ENCODE measurements at places on chromosomes 2 and 18. TPM values are rescaled to one million over a fixed set of nuclear protein-coding genes. Genes with fewer than 3 reads are reported as not detected.

DNA sequence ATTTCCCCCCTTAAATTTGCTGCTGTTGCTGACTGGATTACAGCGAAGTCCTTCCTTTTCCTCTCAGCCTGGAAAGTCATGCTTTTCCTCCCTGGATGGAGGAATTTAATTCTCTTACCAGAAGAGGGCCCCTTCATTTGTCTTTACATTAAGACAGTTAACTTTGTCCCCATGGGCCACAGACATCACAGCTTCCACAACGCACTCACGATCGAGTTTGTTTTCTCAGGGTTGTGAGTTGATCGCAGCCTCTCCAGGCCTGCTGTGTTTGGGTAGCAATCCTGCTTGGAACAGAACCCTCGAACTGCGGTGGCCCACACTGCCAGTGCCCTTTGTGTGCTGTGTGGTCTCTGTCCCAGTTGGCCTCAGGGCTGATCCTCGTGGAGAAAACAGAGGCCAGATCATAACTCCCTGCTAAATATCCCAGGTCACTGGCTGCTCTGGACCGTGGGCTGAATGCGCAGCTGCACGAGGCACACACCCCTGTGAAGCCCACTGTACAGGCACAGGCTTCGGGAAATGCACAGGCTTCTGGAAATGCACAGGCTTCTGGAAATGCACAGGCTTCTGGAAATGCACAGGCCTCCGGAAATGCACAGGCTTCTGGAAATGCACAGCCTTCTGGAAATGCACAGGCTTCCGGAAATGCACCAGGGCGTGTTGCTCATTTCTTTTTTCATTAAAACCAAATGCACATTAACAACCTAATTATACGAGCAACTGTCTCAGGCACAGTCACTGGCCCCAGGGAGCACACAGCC, 2.2 kb upstream of the PDIA6 start:
- no peak for DNase-seq

DNA sequence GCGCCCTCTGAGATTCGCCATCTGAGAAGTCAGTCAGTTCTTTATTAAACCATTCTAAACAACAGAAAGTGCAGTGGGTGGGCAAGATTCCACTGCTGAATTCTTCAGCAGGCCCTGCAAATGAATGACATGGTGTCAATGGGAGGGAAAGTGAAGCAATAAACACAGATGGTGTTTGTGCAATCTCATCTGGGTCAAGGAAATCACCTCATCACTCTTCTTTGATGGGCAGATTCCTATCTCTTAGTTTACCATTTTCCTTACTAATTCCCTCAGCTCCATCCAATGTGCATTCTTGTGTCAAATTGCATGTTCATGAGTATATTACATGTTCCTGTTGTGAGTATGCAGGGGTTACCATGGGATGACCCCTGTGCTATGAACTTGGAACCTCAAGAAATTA, 100.7 kb upstream of the CYP1B1 start:
- no peak for DNase-seq

GRCh38 chr18:58315041-58315440, 271.0 kb downstream of the NEDD4L start:
- DNase-seq: no peak

Gene GKN2
- polyA plus RNA-seq: not detected

Gene ABCG8
- polyA plus RNA-seq: not detected

Gene KCNG3
- polyA plus RNA-seq: not detected
